ENCODE measurements at places on chromosomes 7 and 10. TPM values are rescaled to one million over a fixed set of nuclear protein-coding genes. Genes with fewer than 3 reads are reported as not detected.

Gene IL15RA
- 25.6 TPM for total RNA-seq

Gene RBP4
- 59.9 TPM for total RNA-seq

Gene ANKRD7
- total RNA-seq = not detected

Gene ARID5B
- total RNA-seq = 50.6 TPM

Gene TMEM213
- total RNA-seq = 0.12 TPM

Gene MYOF
- total RNA-seq = 99.3 TPM

Gene RAMP3
- total RNA-seq = 23.2 TPM

Gene ASB10
- not detected for total RNA-seq

Gene PLAC9
- 8.5 TPM for total RNA-seq

Gene FGF8
- not detected for total RNA-seq

Gene HMX3
- 1.6 TPM for total RNA-seq

Gene ACBD7
- total RNA-seq = 0.40 TPM

Gene NPTX2
- 2.7 TPM for total RNA-seq

Gene HTR7
- 1.2 TPM for total RNA-seq

Gene TFEC
- 4.2 TPM for total RNA-seq

Gene MOGAT3
- 0.14 TPM for total RNA-seq

Gene FEZF1
- 0.09 TPM for total RNA-seq

Gene TFPI2
- 4.0 TPM for total RNA-seq

Gene BBIP1
- 23.7 TPM for total RNA-seq

Gene AQP1
- total RNA-seq = 995 TPM

Gene ICA1
- 26.4 TPM for total RNA-seq

Gene CUBN
- total RNA-seq = 0.92 TPM

Gene ADCYAP1R1
- 7.2 TPM for total RNA-seq

Gene HKDC1
- 41.2 TPM for total RNA-seq

Gene PLXNA4
- 5.8 TPM for total RNA-seq

Gene METTL27
- 3.1 TPM for total RNA-seq

Gene LRMDA
- total RNA-seq = 17.1 TPM

Gene PLEKHS1
- 0.75 TPM for total RNA-seq

Gene NKX2-3
- 4.4 TPM for total RNA-seq

Gene MALRD1
- 2.3 TPM for total RNA-seq

Gene UCN3
- 0.58 TPM for total RNA-seq

Gene CALHM3
- total RNA-seq = not detected

Gene GLRX3
- 50.1 TPM for total RNA-seq

Gene GPR15LG
- 0.32 TPM for total RNA-seq

Gene IFRD1
- 45.8 TPM for total RNA-seq

Gene COX19
- 12.1 TPM for total RNA-seq

Data from mucosa of gallbladder (tissue), 1 donor.